Globus pallidus (tissue), 1 donor: ENCODE measurements at places on chromosomes 7 and 10.
A peak's percentile ranks its signal among the peaks of the same experiment; 100 is the strongest.

DNA sequence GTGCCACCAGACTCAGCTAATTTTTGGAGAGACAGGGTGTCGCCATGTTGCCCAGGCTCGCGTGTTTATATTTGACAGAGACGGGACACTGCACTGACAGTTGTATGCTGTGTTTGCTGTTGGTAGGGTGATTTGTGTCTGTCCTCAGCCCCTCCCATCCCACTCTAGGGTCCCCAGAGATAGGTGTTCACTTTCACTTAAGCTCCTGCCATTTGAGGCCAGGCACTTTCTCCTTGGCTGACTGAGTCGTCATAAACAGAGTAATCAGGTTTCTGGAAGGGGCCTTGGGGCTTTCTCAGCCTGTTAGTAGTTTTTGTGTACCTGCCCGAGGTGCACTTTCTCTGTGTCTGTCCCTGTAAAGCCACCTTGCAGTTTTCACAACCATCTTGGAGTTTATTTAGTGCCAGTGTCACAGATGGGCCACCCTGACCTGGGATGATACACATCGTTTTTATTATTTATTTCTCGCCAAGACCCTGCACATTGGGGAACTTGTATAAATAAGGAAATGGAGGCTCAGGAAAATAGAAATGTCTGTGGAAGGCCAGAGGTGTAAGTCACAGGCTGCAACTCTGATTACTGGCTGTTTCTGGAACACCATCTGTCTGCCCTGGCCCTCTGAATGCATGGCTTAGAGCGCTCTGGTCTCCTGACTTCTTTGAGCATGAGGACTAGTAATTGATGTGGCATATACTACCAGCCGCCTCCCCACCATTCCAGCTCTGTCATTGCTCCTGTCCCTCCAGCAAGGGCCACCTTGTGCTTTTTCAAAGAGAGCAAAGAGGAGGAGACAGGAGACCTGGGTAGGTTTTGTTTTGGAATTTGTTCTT, 81.9 kb upstream of the PDCD4 start:
- DNase-seq: no peak

- no peak for DNase-seq
Measured at GRCh38 chr10:34742456-34742855, 72.6 kb downstream of the PARD3 start.

- no peak for DNase-seq
Measured at GRCh38 chr10:101053516-101053915, 8.3 kb upstream of the KAZALD1 start.

- DNase-seq: no peak
Measured at GRCh38 chr10:91705948-91706670, 73.2 kb upstream of the PPP1R3C start.

DNA sequence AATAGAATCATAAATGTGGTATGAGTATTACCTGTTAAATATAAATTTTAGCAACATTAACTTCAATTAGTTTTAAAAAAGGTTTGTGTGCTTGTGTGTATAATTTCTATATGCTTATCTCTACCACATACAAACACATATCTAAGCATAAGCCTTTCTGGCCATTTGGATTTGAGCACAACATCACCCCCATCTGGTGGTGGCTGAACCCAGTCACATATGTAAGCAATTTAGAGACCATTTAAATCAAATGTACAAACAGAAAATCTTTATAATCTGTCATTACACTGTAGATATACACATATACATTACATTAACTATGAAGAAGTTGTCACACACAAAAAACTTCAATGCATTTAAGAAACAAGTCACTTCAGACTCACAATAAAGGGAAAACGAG, 31.7 kb downstream of the GPR22 start:
- peak; percentile 42 for DNase-seq

DNA sequence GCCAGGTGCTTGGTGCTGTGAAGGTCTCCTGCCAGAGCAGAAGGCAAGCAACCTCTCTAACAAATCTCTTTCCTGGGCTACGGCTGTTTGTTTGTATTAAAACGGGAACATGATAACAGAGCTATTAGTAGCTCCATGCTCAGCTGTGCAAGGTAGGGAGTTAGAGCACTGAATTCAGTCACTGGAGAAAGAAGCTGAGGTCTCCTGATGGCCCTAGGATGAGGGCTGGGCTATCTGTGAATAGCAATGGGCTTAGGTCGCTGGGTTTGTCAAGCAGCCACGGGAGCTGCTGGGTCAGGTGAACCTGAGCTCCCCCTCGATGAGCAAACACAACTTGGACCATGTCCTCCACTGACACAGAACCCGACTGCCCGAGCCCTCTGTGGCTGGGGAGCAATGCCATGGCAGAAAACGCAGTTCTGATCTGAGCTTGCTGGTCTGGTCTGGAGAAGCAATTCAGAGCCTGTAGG, 24.4 kb downstream of the TACC2 start:
- no peak for DNase-seq

DNA sequence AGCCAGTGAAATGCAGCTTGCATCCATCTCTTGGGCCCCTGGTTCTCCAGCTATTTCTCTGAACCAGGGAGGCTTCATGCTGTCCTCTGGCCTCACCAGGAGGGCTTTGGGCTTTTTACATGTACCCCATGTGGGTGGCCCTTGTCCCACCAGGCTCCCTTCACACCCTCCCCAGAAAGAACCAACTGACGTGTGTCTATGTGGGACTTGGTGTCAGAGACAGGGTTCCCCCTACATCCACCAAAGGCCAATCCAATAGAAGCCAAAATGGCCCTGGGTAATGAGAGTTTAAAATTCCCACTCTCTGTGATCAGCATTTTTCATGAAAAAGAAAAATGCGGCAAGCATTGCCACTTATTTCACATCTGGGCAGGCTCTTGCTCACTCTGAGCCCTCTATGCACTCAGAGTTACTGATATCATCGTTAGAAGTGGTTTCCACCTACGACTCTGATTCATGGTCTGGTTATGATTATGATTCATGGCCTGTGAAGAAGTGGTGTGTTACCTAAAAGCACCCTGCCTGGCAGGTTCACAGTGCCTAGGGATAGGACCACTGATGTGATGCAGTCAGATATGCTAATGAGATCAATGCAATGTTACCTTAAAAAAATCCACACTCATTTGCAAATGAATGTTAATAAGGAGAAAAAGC, 133.5 kb downstream of the BUB3 start:
- no peak for DNase-seq

DNA sequence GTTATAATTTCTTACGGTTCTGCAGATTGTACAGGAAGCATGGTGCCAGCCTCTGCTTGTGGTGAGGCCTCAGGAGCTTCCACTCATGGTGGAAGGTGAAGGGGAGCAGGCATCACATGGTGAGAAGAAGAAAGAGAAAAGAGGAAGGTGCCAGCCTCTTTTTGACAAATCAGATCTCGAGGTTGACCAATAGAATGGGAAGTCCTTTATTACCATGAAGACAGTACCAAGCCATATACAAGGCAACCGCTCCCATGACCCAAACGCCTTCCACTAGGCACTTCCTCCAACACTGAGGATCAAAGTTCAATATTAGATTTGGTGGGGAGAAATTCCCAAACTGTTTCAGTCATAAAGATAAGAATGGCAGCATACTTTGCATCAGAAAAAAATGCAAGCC, 502.8 kb downstream of the GLRX3 start:
- DNase-seq: no peak

DNA sequence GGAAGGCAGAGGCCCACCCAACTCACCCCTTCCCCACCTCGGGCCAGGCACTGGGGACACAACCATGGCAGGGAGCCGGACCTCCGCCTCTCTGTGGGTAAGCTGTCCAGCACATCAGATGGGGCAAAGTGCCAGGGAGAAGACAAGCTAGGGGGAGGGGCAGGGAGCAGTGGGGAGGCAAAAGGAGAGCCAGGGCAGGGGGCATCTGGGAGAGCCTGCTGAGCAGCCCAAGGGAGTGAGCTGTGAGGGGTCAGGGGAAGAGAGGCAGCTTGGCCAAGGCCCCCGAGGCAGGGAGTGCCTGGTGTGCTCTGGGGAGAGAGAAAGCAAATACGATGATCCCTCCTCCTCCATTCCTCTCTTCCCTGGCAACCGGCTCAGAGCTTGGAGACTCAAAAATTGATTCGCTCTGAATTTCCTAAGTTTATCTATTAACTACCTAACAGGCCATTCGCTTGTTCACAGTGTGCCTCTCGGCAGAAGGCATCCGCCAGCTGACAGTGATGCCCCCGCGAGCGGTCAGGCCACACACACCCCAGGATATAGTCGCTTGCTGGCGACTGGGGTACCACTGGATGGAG, 4.5 kb downstream of the CAMK2B start:
- DNase-seq: no peak
